NCI-H1436 treated with DMSO at 0.1 percent for 48 hours (cell line): ENCODE measurements at places on chromosomes 1 and 21.

DNA sequence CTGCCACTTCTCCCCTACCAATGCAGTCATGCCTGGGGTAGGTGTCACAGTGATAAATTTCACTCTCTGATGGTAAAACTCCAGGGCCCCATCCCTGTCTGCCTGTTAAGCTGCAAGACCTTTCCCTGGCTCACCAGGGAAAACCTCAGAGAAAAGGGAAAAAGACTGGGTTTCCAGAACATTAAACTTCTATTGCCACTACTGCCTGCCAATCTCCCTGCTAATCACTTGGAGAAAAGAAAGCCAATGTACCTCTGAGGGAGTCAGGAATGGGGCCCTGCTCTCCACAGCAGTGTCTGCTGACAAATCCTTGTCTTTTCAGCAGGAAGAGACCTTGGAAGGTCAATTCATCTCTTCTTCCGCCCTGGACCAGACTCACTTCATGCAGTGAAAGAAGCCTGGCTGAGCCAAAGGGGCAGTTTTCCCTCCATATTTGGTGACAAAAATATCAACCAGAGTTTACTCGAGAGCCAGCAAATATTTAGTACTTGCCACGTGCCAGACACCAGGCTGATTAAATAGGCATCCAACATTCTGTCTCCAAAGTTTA, 49.1 kb upstream of the CTTNBP2NL start:
- no peak for DNase-seq

DNA sequence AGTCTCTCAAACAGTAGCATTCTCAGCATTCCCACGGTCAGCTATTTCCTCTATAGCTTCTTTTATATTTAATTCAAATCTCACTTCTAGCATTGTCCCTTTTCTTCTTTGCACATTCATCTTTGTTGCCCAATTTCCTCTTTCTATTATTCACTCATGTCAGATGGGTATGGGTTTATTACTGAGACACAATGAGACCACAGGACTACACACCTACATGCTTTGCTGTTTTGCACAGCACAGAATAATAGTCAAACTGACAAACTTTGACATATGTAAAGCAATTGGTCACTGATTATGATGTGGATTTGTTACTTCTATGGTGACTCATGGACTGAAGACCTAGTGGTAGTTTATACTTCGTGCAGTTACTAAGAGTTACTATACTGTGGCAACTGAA, 5.8 kb upstream of the CD1C start:
- DNase-seq, result no peak

DNA sequence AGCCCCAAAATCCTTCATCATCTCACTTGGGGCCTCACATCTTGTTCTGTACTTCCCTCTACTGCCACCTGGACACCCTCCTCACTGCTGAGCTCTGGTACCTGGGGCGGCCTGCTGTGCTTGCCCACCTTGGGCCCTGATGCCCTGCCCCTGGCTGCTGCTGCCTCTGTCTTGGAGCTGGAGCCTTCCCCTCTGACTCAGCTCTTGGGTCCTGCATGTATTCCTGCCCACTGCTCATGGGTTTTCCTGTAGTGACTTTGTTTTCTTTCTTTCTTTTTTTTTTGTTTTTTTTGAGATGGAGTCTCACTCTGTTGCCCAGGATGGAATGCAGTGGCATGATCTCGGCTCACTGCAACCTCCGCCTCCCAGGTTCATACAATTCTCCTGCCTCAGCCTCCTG, 37.5 kb downstream of the TRAPPC10 start:
- no peak for DNase-seq

DNA sequence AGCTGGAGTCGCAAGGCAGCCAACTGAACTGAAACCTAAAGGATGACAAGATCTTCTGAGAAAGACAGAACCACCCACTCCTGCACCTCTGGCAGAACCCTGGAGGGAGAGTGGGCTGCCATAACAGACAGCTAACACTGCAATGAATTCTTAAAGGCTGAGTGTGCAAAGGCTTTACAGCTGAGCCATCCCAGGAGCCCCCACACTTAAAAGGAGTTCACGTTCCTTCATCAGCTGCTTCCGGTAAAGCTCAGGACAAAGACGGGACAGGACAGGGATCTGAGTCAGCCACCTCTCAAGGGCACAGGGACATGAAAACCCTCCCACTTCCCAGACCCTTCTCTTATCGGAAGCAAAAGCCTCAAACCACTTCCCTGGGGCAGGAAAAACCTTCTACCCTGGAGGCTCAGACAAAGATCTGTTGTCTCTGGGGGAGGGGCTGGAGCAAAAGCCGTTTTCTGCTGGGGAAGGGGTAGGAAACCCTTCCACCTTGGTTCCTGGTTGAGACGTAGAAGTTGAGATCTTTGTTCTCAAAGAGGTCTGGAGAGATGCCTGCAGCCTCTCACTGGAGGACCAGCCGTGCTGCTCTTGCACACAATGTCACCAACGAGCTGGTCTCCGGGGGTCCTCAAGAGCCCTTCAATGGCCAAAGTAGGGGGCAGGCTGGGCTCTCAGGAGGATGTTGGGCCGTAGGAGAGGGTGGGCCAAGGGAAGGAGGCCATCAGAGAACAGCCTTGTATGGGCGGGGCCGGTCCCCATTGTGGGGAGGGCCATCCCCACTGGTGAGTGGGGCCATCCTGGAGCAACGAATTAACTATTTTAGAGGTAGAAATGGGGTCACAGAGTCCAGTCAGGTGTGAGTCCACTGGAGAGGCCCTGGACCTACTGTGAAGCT, 452.4 kb downstream of the PTPRU start:
- no peak for DNase-seq

GRCh38 chr1:66282891-66283621, 250.9 kb upstream of the SGIP1 start:
- no peak for DNase-seq

GRCh38 chr1:113542221-113542701, 151.9 kb downstream of the MAGI3 start:
- DNase-seq, result no peak

DNA sequence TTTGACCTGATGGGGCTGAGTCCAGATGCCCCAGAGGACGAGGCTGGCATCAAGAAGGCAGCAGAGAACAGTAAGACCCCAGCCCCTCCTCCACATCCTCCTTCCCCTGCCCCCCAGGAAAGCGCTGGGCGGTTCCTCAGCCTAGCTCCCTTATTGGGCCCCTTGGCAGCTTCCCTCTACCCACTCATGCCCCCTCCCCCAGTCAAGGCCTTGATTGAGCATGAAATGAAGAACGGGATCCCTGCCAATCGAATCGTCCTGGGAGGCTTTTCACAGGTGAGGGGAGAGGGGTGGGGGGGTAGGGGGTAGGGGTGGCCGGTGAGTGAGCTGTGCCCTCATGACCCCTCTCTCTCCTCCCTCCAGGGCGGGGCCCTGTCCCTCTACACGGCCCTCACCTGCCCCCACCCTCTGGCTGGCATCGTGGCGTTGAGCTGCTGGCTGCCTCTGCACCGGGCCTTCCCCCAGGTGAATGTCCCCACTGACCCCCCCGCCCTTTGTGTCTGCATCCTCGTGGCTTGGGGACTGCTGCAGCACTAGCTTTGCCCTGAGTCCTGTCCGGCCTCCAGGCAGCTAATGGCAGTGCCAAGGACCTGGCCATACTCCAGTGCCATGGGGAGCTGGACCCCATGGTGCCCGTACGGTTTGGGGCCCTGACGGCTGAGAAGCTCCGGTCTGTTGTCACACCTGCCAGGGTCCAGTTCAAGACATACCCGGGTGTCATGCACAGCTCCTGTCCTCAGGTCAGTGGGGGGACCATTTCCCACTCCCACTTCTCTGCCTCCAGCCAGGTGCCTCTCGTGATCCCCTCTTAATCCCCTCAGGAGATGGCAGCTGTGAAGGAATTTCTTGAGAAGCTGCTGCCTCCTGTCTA, 3.2 kb downstream of the LYPLA2 start:
- no peak for DNase-seq

DNA sequence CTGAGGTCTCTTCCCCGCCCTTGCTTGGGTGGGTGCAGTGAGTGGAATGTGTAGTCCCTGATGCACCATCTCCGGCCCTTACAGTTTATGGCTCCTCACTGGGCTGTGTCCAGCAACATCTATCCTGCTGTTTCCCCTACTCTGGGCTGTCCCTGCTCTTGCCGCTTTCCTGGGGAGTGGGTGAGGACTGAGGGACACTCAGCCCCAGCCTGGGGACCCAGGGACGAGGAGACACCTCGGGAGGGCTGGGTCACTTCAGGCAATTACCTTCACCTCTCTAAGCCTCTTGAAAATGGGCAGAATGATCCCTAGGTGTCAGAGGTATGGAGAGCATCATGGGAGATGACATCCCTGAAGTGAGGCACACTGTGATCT, 13.6 kb upstream of the LRP8 start:
- no peak for DNase-seq

DNA sequence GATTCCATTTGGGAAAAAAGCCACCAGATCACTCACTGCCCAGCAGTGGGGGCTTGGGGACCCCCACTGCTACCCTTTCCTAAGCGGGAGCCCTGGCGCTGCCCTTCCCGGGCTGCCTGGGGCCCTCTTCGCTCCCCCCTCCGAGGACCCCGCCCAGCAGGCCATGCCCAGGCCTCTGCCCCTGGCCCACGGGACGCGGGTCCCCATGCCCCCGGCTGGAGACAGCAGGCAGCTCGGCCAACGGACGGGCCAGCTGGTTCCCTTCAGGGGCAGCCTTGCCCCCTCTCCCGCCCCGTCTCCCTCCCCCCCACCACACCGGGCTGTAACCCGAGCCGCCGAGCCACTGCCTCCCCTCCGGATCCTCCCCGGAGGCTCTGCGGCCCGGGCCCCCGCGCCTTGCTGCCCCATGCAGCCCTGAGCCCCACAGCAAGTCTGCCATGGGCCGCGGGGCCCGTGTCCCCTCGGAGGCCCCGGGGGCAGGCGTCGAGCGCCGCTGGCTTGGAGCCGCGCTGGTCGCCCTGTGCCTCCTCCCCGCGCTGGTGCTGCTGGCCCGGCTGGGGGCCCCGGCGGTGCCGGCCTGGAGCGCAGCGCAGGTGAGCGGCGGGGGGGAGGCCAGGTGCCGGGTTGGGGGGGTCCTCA, at the start of gene MMP23B:
Gene MMP23B, plus strand, starts transcription at position 392 of the 639 bp plus-strand sequence. Its CDS starts 46 bp downstream, at position 438.
- DNase-seq, result no peak

DNA sequence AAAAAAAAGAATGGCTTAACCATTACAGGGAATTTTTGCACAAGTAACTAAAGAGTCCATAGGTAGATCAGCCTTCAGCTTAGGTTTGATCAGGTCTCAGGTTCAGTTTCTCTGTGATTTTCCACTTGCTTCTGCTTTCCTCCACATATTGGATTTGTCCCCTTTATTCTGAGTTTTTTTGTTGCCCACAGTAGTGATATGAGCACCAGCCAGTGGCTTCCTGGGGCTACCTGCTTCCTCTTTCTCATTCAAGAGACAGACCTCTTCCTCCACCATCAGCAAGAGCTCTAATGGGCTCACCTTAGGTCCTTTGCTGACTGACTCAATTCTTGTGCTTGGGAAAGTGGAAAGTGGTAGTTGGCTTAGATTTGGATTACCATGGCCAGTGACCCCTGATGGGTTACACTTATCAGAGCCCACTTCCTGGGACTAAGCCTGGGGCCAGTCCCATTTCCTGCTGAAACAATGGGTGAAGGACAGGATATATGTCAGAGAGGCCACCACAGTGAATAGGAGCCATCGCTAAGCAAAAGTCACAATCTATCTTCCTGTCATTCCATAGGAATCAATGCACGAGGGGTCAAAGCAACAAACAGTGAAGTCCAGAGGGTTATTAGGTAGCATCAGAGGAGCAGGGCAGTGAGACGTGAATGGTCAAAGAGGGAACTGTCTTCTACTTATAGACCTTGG, 12.8 kb upstream of the PLA2G2E start:
- no peak for DNase-seq

GRCh38 chr1:185674201-185674600, 60.0 kb upstream of the HMCN1 start:
- DNase-seq, result no peak

DNA sequence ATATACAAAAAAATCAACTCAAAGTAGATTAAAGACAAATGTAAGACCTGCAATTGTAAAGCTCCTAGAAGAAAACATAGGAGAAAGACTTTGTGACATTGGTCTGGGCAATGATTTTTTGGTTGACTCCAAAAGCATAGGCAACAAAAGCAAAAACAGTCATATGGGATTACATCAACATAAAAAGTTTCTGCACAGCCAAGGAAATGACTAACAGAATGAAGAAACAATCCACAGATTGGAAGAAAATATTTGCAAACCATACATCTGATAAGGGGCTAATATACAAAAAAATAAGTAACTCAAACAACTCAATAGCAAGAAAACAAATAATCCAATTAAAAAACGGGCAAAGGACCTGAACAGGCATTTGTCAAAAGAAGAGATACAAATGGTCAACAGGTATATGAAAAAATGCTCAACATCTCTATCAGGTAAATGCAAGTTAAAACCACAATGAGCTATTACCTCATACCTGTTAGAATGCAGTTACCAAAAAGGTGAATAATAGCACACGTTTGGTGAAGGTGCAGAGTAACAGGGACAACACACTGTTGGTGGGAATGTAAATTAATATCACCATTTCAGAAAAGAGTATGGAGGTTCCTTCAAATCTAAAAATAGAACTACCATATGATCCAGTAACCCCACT, 173.7 kb upstream of the COA6 start:
- no peak for DNase-seq

GRCh38 chr1:153763365-153764225, 11.6 kb upstream of the SLC27A3 start:
- no peak for DNase-seq

GRCh38 chr1:145846201-145846612, 777 bp downstream of the NUDT17 start:
- no peak for DNase-seq

GRCh38 chr1:16175610-16176553, 20.0 kb upstream of the EPHA2 start:
- no peak for DNase-seq

DNA sequence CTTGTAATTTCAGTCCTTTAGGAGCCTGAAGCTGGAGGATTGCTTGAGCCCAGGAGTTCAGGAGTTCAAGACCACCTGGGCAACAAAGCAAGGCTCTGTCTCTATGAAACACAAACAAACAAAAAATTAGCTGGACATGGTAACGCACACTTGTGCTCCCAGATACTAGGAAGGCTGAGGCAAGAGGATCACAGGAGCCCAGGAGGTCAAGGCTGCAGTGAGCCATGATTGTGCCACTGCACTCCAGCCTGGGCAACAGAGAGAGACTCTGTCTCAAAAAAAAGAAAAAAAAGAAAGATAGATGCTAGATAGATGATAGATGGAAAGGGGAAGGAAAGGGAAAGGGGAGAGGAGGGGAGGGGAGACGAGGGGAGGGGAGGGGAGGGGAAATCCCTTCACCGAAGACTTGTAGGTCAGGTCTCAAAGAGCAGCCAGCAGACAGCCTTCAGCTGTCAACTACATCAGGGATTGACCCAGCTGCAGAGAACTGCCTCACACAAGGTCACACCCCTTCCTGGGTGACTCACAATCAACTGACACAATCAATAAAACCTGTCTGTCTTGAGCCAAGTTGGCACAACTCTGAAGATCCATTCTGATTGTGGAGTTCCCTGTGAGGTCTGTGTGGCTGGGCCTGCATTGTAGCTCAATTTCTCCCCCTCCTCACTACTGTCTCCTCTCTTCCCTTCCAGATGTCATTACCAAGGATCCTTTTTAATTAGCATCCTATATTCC, 200.6 kb downstream of the RGS7 start:
- no peak for DNase-seq

GRCh38 chr1:223654083-223654482, 11.4 kb downstream of the CAPN8 start:
- no peak for DNase-seq
